NCI-H1417 treated with DMSO at 0.1 percent for 48 hours (cell line): ENCODE measurements at places on chromosomes 7 and 10.

GRCh38 chr10:124003481-124003870 is 89.9 kb downstream of the CHST15 start:
- no peak for DNase-seq

- DNase-seq, result no peak
Measured at GRCh38 chr10:131478377-131478989, 167.0 kb upstream of the TCERG1L start.

DNA sequence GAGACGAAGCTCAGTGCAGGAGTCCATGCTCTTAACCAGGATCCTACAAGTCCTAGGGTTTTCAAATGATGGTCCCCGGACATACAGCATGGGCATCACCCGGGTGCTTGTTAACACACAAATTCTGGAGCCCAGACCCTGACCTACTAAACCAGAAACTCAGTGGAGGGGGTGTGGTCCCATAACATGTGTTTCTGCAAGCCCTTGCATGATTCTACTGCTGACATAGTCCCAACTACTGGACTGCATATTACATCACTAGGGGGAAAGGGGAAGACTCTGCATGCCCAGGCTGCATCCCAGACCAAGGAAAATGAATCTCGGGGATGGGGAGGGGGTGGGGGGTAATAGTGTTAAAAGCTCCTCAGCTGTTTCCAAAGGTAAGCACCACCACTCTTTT is 40.3 kb downstream of the GRB10 start:
- no peak for DNase-seq

GRCh38 chr10:28951484-28951883 is 274.2 kb downstream of the BAMBI start:
- no peak for DNase-seq

DNA sequence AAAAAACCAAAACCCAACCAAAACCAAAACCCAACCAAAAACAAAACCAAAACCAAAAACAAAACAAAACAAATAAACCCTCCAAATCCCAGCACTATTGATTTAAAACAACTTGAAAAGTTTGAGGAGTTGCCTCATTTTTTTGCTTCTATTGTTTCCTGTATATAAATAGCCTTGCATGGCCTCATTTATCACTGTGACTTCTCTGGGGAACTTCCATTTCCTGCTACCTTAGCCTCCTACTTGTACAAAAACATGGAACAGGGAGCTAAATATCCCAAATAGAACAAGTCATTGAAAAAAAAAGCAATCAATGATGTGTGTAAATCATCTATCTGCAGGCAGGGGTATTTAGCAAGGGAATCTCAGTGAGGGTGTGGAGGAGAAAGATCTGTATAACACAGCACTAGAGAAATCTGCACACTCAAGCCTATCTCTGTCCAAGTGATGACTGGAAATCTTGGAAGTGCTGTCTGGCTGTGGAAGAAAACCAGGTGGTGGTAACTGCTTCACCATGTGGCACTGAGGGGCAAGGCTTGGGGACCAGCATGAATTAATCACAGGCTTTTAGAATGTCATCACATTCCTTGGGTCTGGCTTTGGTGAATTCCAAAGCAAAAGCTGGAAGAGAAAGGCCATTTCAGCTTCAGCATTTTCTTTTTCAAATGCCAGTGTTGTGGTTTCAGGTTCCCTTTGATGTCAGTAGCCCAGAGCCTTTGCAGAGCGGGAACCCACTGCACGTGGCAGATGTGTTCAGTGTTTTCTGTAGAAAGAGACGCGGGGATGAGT is 349.5 kb upstream of the ZNF32 start:
- DNase-seq, result no peak

DNA sequence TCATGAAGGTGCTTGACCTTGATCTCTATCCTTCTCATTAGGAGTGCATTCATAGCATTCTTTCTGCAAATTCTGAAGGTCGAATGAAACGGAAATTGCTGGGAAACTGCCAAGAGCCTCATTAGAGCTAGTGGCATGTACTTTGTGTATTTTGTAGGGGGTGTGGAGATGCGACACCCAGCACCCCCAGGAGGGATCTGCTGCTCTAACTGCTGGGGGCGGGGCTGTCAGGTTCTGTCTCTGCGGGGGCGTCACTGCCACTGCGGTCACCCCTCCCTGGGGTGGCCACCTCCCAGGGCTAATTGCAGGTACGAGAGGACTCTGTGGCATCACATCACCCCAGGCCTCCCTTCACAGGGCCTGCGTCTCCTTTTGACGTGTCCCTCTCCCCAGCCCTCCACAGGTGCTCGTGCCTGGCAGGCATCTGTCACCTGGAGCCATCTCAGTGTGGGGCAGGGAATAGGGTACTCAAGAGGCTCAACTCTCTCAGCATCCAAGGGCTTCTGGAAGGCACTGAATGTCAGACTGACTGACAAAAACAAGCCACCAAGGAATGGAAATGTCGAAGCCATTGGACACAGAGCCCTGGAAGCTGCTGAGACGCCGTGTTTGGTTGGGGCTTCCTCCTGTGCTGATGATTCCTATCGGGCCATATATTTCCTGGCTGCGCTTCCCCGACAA is 151.1 kb downstream of the ACTR3B start:
- peak; percentile 94 for DNase-seq

DNA sequence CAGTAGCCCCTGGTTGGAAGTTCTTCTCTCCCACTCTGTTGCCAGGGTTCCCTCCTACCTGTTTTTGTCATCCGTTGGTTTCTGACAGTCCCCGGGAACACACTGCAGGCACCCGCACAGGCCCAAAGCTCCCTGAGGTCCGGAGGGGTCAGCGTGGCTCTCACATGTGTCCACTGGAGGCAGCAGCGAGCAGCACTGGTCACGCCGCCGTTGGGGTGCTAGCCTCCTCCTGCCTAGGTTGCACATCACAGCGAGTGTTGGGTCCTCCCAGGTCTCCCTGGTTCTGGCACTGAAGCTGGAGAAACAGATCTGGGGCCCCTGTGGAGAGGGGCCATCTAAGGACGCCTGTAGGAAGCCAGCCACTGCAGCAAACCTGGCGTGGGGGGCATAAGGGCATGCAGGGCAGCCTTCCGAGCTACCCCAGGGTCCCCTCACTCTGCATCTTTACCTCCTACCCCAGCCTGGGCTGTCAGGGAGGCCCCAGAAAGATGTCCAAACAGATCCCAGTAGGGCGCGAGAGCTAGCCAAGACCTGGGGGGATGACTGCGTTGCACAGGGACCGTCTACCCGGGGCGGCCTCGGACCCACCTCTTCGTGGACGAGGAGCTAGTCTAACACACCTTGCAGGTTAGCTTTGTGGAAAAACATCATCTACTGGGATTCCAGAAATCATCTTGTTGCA is 28.9 kb downstream of the LRRC27 start:
- no peak for DNase-seq

GRCh38 chr10:50358411-50358810 is 107.1 kb upstream of the ASAH2 start:
- DNase-seq, result no peak

DNA sequence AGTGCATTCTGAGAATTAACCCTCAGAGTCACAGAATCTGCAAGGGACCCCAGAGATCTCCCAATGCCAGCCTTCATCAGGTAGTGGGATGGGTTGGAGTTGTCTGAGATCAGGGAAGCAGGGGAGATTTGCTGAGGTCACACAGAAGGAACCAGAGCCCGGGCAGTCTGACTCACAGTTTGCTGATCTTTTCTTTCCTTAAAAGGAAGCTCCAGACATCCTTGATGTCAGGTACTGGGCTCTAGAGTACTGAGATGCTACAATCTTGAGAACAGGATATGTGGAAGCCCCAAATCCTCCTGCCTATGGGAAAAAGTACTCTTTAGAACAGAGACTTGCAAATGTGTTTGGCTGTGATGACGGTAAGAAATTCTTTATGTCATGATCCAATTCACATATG is 706 bp downstream of the TBATA start:
- no peak for DNase-seq
